Fibroblast of lung (primary cell): ENCODE measurements at places on chromosomes 13 and 19. TPM values are rescaled to one million over a fixed set of nuclear protein-coding genes. Genes with fewer than 3 reads are reported as not detected.
A peak's percentile ranks its signal among the peaks of the same experiment; 100 is the strongest.

ZNF582 gene
- 2.9 and 3.0 TPM in 2 replicates for polyA plus RNA-seq

DNA sequence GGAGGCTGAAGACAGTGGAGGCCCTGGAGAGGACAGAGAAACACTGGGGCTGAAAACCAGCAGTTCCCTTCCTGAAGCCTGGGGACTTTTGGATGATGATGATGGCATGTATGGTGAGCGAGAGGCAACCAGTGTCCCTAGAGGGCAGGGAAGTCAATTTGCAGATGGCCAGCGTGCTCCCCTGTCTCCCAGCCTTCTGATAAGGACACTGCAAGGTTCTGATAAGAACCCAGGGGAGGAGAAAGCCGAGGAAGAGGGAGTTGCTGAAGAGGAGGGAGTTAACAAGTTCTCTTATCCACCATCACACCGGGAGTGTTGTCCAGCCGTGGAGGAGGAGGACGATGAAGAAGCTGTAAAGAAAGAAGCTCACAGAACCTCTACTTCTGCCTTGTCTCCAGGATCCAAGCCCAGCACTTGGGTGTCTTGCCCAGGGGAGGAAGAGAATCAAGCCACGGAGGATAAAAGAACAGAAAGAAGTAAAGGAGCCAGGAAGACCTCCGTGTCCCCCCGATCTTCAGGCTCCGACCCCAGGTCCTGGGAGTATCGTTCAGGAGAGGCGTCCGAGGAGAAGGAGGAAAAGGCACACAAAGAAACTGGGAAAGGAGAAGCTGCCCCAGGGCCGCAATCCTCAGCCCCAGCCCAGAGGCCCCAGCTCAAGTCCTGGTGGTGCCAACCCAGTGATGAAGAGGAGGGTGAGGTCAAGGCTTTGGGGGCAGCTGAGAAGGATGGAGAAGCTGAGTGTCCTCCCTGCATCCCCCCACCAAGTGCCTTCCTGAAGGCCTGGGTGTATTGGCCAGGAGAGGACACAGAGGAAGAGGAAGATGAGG lies 1.5 kb downstream of the PPP1R15A start:
- DNase-seq, result no peak

DNA sequence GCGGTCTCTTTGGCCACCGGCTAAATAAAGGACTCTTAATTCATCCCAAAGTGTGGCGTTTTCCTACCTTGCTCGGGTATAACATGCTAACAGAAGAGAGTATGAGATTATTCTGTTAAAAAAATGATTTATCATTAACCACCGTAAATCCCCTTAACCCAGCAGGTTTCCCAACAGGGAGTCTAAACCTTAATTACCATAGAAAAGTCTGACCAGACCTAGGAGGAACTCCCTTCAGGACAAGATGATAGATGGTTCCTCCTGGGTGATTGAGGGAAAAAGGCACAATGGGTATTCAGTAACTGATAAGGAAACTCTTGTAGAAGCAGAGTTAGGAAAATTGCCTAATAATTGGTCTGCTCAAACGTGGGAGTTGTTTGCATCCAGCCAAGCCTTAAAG lies 193.7 kb downstream of the ZNF737 start:
- DNase-seq, result no peak

DNA sequence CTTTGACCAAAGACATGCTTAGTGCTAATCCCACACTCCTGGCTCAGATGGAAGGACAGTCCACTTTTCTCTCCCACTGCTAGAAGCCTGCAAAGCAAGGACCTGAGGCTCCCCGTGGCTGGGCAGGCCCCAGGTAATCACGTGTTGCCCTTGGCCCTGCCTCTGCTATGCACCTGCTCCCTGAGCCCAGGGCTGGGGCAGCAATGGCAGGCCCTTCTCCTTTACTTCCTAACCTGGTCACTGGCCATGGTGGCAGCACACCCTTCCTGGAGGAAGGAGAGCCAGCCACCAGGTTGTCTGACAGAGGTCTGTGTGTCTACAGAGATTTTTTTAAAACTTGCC lies 27.9 kb upstream of the ZNF492 start:
- no peak for DNase-seq

DNA sequence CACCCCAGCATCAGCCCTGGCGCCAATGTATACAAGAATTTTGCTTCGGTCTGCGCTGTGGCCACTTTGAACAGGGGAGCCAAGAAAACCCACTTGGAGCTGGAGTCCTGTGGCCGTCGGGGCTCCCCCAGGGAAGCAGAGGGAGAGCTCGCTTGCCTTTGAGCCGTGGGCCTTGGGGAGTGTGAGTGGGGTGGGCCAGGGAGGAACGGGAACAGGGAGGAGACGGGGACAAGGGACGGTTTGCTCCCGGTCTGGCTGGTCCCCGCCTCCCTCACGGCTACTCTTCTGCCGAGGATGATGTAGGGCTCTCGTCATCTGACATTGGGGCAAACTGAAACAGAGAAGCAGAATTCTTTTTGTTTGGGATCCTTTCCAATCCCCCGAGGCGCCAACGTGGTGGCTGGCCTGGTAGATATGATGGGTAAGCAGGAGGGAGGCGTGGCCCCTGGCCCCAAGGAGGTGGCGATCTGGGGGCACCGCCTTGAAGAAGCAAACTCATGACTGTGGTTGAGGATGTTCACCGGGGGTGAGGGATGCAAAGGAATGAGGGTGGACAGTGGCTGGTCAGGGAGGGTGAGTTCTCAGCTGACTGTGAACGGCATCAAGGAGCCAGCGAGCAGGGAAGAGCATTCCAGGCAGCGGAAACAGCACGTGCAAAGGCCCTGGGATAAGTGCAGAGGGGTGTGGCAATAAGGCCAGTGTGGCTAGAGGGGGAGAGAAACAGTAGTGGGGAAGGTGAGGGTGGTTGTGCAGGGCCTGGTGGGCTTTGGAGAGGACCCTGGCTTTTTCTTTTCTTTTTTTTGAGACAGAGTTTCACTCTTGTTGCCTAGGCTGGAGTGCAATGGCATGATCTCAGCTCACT lies 10.9 kb upstream of the SPC24 start:
- peak; percentile 50 for DNase-seq

DNA sequence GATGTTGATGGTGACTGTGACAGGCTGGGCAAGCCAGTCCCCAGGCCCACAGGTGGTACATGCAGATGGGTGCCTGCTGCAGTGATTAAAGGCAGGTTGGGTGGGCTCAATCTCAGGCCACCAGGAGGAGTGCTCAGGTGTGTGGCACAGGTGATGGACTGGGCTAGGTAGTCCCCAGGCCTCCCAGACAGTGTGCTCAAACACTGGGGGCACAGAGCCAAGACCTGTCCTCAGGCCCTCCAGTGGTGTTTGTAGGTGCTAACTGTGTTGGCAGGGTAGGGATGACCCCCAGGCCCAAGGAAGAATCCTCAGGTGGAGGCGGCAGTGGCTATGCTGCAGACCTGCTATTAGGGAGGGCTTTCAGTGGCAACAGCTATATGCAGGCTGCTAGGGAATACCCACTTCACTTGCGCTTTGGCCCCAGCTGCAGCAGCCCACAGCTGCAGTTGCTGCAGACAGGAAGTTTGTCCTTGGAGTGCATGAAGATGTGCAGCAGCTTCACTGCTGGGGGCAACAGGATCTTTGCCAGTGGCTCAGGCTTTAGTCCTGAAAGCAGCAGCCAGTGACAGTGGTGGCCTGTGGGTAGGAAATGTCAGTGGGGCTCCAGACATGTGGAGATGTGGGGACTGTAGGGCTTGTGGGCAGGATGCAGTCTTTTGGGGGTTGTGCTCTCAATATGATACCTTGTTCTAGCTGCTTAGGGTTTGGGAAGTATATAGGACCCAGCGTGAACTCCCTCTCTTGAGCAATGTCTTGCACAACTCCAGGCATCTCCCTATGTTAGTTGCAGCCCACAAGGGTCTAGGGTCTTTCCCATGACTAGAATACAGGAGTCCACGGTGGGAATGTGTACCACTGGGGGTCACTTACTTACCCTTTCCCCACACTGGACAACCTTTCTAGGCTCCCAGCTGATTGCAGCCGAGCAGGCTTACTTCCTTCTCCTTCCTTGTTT lies 54.1 kb upstream of the MLNR start:
- no peak for DNase-seq
